Dermis microvascular lymphatic vessel endothelial cell (primary cell): ENCODE measurements at places on chromosomes 1 and 21. TPM values are rescaled to one million over a fixed set of nuclear protein-coding genes. Genes with fewer than 3 reads are reported as not detected.
A peak's percentile ranks its signal among the peaks of the same experiment; 100 is the strongest.

- no peak for DNase-seq
Observed at GRCh38 chr21:43733529-43734071, 14.7 kb downstream of the PDXK start.

DNA sequence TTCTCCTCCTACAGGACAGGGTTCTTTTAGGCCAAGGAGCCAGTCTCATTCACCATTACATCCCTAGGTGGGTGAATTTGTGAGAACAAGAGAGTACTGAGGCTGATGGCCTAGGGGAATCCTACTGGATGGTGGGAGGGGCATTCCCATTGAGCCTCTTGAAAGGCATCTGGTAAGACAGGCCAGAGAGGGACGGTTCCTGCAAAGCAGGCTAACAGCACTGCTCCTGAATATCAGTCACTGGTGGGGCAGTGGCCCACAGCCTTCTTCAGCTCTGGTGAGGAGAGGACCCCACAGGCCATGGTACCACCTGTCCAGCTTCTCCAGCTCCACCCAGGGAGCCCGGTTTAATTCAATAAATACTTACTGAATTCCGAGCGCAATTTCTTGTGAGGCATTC, 125.9 kb upstream of the EDN2 start:
- DNase-seq: no peak

DNA sequence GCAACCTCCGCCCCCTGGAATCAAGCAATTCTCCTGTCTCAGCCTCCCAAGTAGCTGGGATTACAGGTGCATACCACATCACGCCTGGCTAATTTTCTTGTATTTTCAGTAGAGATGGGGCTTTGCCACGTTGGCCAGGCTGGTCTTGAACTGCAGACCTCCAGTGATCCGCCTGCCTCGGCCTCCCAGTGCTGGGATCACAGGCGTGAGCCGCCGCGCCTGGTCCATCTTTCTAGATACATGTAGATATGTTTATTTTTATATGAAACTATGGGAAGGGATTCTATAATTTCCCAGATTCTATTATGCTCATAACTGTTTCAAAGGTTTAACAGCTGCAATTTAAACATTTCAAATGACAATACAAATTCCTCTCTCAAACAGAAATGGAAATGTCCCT, 27.1 kb downstream of the CLCC1 start:
- no peak for DNase-seq

- DNase-seq: peak; percentile 98
Observed at GRCh38 chr1:154973344-154974101, 958 bp upstream of the CKS1B start.

DNA sequence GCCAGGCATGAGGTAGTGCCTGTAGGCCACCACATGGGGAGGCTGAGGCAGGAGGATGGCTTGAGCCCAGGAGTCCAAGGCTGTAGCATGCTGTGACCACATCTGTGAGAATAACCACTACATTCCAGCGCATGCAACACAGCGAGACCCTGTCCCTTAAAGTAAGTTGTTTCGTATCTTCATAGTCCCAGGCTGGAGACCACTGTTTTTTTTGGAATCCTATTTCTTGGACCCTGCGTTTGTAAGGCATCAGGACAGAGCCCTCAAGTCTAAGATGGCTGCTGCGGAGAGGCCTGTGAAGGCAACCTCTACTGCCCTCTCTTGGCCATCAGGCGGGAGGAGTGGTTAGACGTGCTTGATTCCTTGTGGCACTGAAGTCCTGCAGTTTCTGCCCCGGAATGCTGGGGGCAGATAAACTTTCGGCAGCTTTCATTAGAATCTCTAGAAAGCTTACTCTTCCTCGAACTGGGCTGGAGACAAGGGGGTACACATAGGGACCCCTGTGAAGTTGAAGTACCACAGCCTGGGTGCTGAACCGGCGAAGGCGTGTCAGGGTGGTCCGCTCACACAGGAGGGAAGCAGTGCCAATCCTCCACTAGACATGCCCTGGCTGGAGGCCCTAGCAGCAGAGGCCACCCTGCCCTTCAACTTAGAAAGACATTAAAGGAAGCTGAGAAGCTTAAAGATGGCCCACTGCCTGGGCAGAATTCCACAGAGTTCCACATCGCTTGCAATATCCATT, 36.6 kb downstream of the RABIF start:
- DNase-seq: no peak

Gene TRIM17
- not detected in 2 replicates for total RNA-seq

Gene RNU1-4
- total RNA-seq: under 0.01 TPM in 2 replicates
